ENCODE measurements at places on chromosomes 16 and 17.

GRCh38 chr16:24774510-24774909, 45.1 kb downstream of the TNRC6A start:
- no peak for DNase-seq

DNA sequence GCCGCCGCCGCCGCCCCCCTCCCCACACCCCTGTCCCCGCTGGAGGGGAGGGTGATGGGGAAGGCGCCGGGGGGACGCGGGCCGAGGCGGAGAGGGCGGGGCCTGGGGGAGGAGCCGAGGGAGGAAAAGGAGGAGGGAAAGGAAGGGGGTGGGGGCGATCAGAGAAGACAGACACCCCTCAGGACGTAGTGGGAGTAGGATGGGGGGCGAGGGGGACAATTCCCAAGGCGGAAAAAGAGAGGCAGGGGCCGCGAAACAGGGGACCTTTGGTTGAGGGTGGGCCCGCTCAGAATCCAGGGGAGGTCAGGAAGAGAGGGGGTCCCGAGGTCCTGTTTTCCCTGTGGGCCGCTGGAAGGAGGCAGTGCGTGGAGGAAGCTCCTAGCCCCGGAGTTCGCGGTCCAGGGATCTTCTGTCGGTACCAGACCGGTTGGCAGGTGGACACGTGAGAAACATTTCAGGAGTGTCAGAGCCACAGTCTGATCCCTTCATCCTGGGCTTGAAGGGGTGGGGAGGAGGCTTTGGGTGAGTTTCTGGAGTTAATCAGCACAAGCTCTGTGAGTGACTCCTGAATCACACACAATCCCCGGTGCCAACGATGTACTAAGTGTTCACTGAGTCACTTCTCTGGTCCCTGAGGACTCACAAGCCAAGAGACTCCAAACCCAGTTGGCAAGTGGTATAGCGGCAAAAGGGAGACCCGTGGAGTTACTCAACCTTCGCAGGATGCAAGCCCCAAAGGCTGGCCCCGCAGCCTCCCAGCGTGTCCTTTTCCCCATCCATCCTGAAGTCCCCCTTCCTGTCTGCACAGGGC, at the start of gene XYLT1:
Gene XYLT1, minus strand, starts transcription at position 53 of the 811 bp plus-strand sequence. CDS start 164 bp downstream, outside the sequence.
- no peak for DNase-seq

DNA sequence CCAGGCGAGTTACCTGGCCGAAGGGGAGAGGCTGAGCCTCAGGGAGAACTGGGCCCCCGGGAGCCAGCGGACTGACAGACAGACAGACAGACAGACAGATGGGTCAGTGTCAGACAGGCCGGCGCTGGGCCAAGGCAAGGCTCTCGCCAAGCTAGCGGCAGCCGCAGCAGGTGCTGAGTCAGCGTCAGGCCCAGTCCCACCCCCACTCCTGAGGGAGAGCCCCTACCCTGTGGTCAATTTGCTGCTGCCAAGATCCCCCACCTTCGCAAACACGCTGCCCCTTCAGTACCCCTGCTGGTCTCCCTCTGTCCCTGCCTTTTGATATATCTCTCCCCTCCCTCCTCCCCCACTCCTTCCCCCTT, 1.5 kb downstream of the FGF11 start:
- no peak for DNase-seq

DNA sequence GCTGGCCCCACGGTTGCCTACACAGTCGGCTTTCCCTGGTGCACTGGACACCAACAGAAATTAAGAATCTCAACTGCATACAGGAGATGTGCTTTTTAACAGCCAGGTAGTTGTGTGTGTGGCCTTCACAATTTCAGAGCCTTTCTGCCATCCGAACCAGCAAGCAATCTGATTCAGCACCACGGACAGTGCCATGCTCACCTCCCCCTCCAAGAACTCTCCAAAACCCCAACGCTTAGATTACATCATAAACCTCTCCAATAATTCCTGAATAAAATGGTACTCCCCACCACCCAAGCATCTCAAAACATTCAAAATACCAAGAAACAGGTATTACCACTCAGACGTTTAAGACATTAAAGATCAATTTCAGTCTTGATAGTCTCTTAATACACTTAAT, 31.8 kb downstream of the USP7 start:
- no peak for DNase-seq

- DNase-seq, result no peak
Measured at GRCh38 chr17:74271901-74272561, 2.0 kb upstream of the DNAI2 start.

DNA sequence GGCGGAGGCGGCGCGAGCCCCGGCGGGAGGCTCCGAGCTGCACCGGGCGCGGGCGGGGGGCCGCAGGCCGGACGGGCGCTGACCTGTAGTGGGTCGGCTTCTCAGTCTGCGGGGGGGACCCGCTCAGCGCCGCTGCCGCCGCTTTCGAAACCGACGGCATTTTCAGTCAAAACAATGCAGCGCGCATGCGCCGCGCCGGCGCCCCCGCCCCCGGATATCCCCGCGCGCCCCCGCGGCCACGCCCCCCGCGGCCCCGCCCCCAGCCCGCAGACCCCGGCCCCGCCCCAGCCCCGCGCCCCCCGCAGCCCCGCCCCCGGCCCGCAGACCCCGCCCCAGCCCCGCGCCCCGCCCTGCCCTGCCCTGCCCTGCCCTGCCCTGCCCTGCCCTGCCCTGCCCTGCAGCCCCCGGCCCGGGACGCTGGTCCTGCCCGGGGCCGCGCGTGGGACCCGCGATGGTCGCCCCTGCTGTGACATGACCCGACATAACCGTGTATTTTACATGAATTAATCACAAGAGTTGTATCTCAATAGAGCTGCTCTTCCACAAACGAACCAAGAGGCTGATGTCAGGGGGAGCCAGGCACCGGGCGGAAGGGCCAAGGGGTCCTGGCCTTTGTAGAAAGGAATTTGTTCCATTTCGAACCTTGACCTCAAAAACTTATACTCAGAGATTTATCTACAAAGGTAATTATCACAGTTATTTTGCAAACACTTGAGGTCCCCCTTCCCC, at the start of gene UNKL:
Gene UNKL, minus strand, starts transcription at position 173 of the 729 bp plus-strand sequence. Its CDS starts 13 bp downstream, at position 160.
- DNase-seq, result no peak

- no peak for DNase-seq
Measured at GRCh38 chr17:29607557-29608195, 14.7 kb downstream of the ANKRD13B start.

DNA sequence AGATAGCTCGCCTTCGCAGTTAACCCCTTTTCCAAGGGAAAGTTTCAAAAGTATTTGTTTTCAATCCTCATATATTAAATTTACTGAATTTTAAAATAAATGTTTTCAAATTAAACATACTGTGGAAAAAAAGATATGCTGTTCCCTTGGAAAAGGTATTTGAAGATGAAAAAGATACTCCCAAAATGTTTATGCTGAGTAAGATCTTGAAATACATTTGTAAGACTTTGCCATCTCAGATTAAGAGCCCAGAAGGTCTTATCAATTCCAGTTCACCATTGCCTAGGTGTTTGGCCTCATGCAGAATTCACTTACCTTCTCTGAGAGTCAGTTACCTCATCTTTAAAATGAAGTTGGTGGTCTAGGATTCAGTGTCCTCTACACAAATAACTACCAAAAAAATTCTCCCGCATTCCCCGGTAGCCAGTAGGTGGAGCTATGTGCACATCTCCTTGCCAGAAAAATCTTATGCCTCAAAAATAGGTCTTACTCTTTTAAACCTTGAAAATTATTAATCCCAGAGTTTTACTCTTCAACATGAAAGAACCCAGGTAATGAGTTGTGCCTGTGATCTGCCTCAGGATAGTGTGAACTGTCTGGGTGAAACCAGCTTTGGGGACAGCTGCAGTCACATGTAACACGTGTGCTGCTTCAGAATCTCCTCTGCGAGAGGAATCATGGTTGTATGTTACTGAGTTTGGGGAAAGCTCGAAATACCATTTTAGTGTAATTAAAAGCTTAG, 178.3 kb downstream of the MRTFB start:
- DNase-seq, result no peak

DNA sequence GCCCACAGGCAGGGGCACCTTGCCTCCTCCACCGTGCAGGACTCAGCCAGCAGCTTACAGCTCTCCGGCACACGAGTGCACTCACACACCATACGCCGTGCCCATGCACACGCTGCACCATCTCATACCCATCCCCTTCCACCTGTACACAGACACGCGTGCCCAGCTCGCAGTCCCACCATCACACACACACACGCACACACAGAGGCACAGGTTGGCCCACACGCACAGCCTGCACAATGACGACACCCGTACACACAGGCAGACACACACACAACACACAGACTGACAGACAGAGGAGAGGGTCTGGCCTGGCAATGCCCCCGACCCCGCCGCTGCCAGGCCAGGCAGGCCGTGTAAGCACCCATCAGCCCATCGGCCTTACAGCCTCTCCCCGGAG, 12.1 kb downstream of the CASKIN1 start:
- no peak for DNase-seq

- no peak for DNase-seq
Measured at GRCh38 chr16:80997964-80998620, 8.6 kb downstream of the CMC2 start.

- DNase-seq, result no peak
Measured at GRCh38 chr17:55717898-55718735, 4.5 kb downstream of the TMEM100 start.

GRCh38 chr17:40456396-40456951, 13.2 kb downstream of the IGFBP4 start:
- no peak for DNase-seq

DNA sequence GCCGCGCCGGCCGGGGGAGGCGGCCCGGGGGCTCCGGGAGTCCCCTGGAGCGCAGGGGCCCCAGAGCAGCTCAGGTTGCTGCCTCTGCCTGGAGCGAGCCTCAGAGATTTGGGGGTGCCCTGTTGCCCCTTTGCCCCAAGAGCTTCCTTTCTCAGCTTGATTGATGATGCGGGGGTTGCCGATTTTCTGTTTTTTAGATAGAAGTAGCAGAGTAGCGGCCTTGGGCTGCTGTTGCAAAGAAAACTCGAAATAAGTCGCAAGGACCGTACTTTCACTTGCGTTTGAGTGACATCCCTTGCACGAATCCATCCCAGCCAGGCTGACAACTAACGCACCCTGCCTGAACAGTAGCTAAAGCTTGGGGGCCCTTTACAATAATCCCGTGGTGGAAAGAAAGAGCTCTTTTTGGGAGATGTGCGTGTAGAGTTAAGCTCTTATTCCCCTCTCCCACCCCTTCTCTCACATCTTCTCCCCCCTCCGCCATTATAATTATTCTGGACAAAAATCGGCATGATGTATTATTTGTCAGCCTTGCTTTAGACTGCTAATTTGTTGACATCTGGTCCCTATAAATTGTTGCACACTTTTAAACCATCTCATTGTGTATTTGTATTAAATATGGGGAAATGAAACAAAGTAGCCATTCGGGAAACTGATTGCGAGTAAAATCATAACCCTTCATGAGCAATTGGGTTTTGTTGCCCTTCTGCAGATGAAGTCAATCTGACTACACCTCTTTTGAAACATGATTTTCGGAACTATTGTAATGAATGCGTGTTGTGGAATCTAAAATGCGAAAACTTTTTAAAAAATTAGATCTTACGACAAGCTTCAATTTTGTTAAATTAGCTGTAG, 873 bp downstream of the USP10 start:
- no peak for DNase-seq

DNA sequence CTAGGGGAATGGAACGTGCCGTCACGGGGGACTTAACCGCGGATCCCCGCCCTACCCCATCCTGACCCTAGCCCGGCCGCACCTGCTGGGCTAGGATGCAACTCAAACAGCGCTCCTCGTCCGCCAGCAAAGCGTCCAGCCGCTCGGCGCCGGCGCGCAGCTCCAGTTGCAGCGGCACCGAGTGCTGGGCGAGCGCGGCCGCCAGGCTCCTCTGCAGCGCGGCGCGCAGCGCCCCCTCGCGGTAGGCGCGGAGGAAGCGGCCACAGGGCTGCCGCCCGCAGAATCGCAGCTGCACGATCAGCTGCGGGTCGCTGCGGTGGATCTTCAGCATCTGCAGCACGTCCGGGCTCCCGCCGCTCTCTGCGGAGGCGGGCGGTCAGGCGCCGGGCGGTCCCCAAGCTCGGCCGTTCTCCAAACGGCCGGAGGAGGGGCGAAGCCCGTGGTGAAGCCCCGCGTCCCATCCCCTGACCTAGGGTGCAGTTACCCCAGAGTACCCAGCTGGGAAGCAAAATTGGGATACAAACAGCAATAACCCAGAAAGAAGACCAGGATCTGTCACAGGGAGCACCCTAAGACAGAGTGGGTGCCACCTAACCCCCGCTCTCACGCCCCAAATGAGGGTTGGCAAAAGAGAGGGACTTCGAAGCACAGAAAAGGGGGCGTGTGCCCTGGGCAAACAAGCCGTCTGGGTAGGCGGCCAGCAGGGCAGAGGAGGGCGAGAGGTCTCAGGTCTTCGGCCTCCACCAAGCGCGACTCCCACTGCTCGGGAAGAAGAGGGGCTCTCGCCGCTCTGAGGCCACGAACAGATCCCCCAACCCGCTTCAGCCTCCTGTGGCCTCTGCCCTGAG, 4.2 kb downstream of the TRADD start:
- DNase-seq, result no peak

DNA sequence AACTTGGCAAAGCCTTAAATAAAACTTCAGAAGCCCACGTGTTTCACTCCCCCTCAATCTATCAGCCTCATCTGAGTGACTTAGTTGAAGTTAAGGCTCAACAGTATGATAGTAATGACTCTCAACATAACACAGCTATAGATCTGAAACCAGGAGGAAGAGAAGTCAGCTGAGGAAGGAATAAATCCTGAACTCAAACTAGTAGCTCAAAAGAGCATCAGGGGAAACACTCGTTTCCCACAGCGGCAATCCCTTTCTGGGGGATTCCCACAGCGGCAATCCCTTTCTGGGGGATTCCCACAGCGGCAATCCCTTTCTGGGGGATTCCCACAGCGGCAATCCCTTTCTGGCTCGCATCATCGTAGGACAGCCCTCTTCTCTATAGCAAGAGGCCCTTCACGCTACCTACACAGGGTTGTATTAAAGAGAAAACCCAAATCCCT, 56.8 kb downstream of the ZZEF1 start:
- no peak for DNase-seq

- DNase-seq, result no peak
Measured at GRCh38 chr17:9414471-9414870, 161.1 kb downstream of the STX8 start.

- DNase-seq, result no peak
Measured at GRCh38 chr17:79667746-79668145, 56.9 kb upstream of the RBFOX3 start.

DNA sequence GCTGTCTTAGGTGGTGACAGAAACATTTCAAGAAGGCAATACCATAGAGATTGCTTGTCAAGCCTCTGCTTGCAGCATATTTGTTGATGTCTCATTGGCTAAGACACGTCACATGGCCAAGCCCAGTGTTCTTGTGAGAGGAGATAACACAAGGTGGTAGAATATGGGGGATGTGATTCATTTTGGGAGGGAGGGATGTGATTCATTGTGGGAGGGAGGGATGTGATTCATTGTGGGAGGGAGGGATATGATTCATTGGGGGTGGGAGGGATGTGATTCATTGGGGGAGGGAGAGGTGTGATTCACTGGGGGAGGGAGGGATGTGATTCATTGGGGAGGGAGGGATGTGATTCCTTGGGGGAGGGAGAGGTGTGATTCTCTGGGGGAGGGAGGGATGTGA, 470.5 kb upstream of the SALL1 start:
- DNase-seq, result no peak

DNA sequence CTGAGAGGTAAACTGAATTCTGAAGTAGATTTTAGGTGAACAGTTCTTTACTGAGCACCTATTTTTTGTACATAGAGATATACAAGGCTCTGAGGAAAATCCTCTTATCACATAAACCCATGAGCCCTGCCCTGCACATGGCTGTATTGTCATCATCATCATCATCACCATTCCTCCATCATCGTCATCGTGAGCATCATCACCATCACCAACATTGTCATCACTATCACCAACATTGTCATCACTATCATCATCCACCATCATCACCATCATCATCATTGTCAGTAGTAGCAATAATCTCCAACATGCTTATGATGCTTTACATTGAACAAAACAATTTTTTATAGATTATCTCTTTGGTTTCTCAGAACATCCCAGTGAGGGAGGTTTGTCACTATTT, 20.7 kb downstream of the ASIC2 start:
- DNase-seq, result no peak
